ENCODE measurements at places on chromosomes 4 and X. TPM values are rescaled to one million over a fixed set of nuclear protein-coding genes. Genes with fewer than 3 reads are reported as not detected.

GRCh38 chr4:53522334-53522733 is 69.0 kb downstream of the LNX1 start:
- no peak for DNase-seq

DNA sequence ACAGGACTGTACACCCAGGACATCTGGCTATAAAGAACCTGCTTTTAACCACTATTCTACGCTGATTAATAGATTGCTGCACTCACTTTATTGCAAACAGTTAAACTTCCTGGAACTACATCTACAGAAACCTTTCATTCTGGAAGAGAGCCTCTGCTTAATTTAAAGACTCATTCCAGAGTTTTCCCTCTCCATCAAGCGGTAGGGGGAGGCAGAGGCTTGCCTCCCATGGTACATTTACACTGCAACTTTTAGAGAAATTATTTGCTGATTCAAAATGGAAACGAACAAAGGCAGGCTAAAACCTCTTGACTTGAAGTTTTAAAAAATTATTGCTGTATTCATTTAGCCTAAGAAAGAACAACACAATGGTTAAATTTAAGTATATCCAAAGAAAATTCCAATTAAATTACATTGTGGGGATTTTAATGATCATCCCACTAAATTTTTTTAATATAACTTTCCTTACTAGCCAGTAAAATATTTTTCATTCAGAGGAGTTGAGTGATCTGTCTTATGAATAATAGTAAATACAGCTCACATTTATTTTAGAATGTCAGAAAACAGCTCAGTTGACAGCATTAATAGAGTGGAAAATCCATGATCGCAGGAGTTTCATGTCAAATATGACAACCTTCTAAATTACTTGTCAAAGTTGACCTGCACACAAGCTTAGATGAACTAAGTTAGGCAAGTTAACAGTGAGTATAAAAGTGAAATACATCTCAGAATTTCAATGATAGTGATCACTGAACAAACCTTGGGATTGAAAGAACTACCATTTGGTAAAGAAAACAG is 46.3 kb upstream of the PCDH10 start:
- DNase-seq: no peak

The TRIML2 gene
- total RNA-seq: 4.9 TPM

DNA sequence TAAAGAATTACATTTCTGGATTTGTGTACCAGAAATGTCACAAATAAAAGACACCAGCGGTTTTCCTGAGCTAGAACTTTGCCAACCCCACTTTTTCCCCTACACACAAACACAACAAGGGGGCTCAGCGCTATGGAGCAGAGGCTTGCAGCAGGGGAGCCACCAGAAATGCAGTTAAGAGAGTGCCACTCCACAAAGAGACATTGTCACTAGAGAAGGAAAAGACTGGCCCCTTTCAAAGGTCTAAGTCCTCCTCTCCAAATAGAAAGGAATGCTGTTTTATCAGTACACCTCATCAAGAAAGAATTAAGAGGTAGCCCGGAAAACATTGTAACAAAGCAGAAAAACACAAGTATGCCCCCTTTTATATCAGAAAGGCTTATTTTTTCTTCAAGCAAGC is 419.5 kb downstream of the HNRNPD start:
- DNase-seq: no peak

DNA sequence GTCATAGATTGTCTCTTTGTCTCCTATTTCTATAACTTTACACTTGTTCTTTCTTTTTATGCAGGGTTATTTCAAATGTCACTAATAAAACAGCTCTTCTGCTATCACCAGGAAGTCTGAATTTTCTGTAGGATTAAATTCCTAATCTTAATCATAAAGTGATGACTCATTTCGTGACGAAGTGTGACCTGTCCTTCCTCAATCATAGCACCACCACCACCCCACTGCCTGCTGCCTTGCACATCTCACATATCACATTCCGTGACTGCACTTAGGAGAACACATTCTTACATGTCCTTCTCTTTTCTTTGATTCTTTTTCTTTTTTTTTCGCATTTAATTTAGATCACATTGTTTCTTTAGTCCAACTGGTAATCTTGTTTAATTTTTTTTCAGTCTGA is 57.7 kb upstream of the UGT2B7 start:
- peak; percentile 31 for DNase-seq

The PFKFB1 gene
- total RNA-seq: 0.27 TPM

DNA sequence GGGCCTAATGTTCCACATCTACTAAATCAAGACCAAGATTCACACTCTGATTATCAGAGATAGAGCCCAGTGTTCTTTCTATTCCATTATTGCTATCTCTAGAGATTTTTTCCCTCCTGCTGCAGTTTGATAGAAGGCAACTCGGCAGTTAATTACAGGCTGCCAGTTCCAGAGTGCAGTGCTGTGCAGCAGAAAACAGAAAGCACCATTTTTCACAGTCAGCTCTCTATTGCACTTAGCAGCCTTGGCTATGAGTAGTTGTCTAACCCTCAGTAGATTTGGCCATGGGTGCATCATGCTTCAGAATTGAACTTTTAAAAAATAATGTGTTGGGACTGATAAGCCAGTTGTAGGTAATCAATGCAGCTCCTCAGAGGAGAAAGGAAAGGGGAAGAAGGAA is 295.3 kb downstream of the MID1IP1 start:
- DNase-seq: no peak

The FAT4 gene
- total RNA-seq: 6.6 TPM

- DNase-seq: peak; percentile 49
Observed at GRCh38 chr4:121698236-121698671, 1.5 kb upstream of the ANXA5 start.

The MTNR1A gene
- not detected for total RNA-seq

The OPRPN gene
- total RNA-seq: not detected

DNA sequence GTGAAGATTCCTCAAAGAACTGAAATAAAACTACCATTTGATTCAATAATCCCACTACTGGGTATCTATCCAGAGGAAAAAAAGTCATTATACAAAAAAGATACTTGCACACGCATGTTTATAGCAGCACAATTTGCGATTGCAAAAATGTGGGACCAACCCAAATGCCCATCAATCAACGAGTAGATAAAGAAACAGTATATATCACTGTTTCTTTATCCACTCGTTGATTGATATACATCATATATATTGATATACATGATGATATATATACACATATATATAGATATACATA is 13.6 kb upstream of the AFP start:
- DNase-seq: no peak

DNA sequence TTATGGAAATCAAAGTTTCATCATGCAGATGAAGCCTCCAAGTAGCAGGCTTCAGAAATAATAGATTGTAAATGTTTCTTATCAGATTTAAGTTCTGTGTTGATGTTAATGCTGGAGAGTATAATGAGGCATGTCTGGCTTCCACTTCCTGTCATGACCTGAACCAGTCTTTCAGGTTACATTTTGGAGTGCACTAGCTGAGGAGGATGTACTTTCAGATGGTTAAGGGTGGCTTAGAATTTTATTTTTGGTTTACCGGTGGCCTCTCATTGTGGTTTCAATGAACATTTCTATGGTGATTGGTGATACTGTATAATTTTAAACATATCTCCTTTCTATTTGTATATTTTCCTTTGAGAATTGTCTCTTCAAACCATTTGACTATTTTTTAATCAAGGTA is 890.4 kb downstream of the SH3BGRL start:
- no peak for DNase-seq

DNA sequence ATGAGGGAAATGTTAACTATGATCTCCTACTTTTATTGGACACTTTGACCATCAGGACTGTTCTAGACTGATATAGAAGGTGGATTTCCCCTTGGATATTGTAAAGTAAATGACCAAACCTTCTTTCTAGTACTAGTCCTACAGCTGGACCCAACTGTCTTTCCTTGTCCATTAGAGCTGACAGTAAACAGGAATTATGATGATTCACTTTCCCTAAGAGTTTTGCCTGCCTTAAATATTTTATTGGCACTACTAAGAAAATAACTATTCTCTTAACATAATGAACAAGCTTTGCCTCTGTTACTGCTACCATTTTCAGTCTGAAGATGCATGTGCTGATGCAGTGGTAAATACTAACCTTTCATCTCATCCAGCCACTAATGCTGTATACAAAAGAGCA is 915.4 kb downstream of the CENPC start:
- DNase-seq: no peak

- no peak for DNase-seq
Observed at GRCh38 chrX:154017766-154018517, 1.8 kb downstream of the IRAK1 start.

DNA sequence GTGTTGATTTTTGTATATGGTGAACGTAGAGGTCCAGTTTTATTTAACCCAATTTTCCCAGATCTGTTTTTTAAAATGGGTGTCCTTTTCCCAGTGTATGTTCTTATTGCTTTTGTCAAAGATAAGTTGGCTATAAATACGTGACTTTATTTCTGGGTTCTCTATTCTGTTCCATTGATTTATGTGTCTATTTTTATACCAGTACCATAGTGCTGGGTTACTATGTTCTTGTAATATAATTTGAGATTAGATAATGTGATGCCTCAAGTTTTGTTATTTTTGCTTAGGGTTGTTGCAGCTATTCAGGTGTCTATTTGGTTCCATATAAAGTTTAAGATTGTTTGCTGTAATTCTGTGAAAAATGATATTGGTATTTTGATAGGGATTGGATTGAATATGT is 749.1 kb upstream of the GRIA3 start:
- no peak for DNase-seq

The MAGEB16 gene
- not detected for total RNA-seq

DNA sequence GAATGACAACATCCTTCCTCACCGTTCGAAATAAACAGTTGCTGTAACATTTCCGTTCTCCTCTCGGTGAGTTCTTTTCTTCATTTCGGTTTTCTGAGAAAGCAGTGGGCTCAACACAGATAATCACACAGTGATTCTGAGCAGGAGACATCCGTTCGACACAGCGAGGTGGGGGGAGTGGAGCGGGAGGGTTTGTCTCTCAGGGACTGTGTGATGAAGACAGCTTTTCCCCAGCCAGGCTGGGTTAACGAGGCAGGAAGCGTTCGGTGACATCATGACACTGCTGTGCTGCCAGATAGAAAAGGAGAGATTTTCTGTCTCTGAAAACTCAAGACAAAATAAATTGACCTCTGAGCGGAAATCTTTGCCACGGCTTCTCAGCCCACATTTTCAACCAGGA is 119.3 kb downstream of the CRLF2 start:
- DNase-seq: no peak

GRCh38 chr4:143481361-143481760 is 32.1 kb upstream of the SMARCA5 start:
- DNase-seq: no peak

The ADRA2C gene
- 0.32 TPM for total RNA-seq

The ADH1A gene
- 0.21 TPM for total RNA-seq

GRCh38 chrX:68833855-68834331 is 5.1 kb downstream of the EFNB1 start:
- DNase-seq: peak; percentile 19

DNA sequence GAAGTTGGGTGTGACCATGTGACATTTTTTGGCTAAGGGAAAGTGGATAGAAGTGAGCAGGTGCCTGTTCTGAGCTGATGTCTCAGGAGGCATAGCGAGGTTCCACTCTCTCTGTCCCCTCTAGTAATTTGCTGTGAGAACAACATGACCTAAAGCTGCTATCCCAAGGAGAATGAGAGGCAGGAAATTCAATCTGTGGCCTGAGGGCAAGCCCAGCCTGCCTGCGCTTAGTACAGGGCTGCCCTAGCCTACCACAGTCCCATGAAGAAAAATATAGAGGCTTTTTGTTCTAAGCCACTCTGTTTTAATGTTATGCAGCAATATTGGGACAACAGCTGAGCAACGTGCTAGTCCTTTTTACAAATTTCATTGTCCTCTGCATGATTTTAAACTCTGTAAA is 193.1 kb downstream of the LDB2 start:
- DNase-seq: no peak

- no peak for DNase-seq
Observed at GRCh38 chrX:126929071-126929470, 109.5 kb downstream of the PRR32 start.

The MAGEA8 gene
- not detected for total RNA-seq

GRCh38 chr4:154586296-154587033 is 4.1 kb downstream of the FGA start:
- DNase-seq: no peak

The FRMD7 gene
- total RNA-seq: not detected

The TEX11 gene
- not detected for total RNA-seq

The ADAM29 gene
- not detected for total RNA-seq

DNA sequence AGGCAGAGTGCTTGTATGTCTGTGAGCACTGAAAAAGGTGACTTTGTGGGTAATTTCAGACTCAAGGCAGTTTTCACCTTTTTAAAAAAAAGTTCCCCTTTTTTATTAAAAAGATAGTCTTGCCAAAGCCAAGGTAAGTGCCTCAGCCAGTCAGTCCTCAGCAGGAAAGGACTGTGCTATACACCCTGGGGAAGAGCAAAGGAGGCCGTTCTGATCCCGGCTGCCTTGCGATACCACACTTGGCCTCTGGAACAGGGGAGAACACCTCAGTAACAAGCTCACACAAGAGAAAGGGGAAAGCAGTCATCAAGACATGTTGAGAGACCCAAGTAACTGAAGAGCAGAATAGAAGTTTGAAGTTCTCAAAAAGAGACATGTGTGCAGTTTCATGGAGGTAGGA is 541.7 kb downstream of the BCOR start:
- DNase-seq: no peak

DNA sequence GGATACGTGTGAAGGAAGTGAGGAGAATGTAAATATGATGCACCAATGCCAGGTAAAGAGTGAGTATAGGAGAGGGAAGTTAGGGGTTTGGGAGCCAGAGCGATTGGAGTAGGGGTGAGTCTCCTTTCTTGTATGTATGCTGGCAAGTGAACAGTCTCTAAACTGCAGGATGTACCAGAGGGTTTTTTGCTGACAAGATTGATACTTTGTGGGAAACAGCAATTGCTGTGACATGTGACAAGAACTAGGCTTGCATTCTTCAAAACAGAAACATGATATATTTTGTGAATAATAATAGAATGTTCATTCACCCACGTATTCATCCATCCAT is 706 bp downstream of the CHIC1 start:
- DNase-seq: peak; percentile 17

The MGAT4D gene
- total RNA-seq: not detected

The PRSS48 gene
- not detected for total RNA-seq

DNA sequence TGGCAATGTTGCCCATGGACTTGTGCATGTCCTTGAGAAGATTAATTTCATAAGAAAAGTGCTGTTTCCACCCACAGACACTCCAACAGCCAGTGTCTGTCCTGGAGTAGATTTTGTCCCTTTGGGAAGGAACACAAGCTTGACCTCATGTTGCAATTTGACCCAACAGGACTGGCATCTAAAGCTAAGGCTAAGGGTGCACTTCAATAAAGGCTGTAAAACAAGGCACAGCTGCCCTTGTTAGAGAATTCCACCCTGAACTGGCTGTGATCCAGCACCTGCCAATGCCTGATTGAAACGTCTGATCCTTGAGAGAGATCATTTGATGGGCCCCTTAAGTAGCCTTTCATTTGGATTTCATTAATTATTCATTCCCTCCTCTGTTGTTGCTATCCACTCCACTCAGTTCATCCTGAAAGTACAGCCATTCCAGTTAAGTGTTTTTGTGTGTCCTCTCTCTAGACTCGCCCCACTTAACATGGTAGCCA is 56.2 kb downstream of the CD99L2 start:
- DNase-seq: no peak

All from MCF 10A (cell line).